Stimulated activated CD8-positive, alpha-beta memory T cell treated with anti-CD3 and anti-CD28 coated beads, Interleukin-12 subunit alpha, Interleukin-12 subunit beta, amount 100 ng/mL, for 4 hours (primary cell): ENCODE measurements at places on chromosomes 6 and 20.
A peak's percentile ranks its signal among the peaks of the same experiment; 100 is the strongest.

DNA sequence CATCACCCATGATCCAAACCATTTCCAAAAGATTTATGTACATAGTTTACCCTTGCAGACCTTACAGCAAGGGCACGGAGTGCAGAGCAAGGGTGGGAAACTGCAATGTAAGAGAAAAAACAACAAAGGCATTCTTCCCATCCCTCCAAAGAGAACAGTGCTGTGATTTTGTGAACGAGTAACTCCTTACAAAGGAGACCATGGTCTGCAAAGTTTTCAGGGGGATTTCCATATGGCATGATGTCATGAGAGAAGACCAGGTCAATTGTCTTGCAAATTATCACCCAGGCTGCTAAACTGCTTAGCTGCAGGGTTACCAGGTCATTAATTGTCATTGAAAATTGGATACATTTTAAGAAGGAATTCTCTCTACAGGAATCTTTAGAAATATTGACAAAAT, 58.3 kb downstream of the LAMP5 start:
- DNase-seq = no peak

GRCh38 chr6:52209770-52210169, 23.6 kb downstream of the IL17A start:
- no peak for DNase-seq

DNA sequence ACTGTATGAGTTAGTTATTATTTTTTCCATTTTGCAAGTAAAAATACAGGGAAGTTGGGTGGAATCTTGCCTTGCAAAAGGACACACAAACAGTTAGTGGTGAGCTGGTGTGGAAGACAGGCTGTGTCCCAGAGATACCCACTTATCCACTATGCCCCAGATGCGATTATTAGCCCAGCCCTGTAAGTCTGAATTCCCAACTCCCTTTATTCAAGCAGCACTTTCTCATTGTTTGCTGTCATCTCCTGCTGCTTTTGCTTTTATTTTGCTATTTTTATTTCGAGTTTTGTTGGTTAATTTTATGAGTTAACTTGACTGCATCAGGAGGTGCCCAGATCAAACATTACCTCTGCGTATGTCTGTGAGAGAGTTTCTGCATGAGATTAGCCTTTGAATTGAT, 239.4 kb downstream of the DOK5 start:
- no peak for DNase-seq

DNA sequence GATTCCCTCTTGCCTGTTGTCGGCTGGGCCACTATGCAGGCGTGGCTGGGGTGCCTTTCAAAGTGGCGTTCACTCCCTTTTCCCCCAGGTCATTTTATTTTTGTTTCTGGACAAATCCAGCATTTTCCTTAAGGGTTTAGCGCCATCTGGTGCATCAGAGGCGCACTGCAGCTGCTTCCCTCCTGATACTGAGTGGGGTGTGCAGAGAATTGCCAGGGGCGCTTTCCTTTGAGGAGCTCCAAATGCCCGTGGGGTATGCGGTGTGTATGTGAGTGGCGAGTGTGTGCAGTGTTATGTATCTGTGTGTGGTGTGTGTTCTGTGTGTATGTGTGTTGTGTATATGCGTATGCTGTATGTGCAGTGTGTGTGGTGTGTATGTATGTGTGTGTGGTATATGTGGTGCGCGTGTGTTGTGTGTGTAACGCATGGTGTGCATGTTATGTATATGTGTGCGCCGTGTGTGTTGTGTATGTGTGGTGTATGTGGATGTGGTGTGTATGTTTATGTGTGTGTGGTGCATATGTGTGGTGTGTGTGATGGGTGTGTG, 100.1 kb upstream of the AGPAT4 start:
- peak; percentile 10 for DNase-seq

DNA sequence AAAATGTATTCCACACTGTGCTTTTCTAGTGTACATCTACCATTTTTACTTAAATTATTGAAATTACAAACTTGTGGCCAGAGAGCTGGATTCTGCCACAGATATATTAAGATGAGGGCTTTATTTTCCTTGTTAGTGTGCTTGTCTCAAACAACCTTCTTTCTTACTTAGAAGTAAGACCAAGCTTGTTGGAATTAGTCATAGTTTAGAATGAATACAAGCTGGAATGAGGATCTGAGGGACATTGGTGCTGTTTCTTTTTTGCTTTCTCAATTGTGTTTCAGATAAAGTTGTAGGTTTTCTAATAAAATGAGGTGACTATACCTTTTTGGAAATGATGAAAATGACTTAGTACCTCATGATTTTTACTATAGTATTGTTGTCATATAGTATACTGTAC, 40.3 kb downstream of the UBR2 start:
- DNase-seq = no peak

DNA sequence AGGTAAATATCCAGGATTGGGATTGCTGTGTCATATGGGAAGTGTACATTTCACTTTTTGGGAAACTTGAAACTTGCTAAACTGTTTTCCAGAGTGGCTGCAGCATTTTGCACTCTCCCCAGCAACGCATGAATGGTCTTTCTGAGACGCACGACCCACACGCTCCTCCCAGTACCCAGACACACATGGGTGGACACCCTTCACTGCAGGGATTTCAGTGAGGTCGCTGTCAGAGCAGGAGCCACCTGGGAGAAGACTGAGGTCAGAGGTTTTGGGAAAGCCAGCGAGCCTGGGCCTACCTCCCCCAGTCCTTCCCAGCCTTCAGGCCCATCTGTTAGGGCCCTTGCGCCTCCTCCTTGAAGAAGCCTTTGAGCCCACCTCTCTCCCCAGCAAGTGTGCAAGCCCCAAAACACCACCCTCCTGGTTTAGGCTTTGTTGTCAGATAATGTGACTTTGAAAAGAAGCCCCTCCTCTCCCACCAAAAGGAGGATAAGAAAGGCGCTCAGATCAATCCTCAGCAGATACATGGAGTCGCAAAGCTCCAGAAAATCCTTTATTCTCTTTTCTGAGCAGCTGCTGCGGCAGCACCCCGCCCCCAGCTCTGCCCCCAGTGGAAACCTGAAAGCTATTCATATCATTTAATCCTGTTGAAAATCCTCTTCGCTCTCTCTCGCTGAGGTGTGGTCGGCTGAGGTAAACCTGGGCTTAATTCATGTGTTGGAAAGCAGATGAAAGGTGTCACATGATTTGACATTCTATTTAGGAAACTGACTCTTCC, 12.7 kb upstream of the JAG1 start:
- no peak for DNase-seq

DNA sequence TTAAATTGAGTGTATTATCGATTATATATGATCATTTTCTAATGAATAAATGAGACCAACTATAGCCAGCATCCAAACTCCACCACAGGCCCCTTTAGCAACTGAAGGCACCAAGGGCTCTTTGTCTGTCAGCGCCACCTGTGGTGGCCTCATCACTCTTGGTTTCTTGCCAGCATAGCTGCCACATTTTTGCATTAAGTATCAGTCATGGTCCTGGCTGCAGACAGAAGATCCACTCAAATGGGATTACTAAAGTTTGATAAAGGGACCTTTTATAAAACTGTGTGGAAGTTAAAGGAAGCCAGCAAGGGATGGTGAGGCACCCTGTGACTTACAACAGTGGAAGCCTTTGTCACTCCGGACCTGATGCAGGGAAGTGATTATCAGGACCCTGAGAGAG, 162.9 kb downstream of the C6orf118 start:
- DNase-seq = no peak

DNA sequence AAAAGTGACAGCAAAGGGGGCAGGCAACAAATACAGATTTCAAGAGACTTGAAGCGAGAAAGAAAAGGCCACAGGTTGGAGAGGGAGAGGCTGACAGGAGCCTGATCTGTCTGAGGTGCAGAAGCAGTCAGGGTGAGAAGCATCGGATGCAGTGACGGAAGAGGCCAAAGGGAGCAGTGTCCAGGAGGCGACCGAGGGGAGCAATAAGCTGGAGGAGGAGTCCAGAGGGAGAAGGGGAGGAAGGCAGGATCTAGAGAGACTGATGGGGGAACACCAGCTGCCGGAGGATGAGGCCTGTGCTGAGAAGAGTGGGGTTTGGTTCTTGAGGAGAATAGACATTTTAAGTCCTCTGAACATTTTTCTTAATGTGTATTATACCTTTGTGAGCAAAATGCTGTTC, 23.8 kb downstream of the FARS2 start:
- no peak for DNase-seq
